ENCODE measurements at places on chromosomes 5 and 9. TPM values are rescaled to one million over a fixed set of nuclear protein-coding genes. Genes with fewer than 3 reads are reported as not detected.

The PCDHGB2 gene
- 0.86 TPM for total RNA-seq

The PCDHB16 gene
- 24.6 TPM for total RNA-seq

The DROSHA gene
- 86.7 TPM for total RNA-seq

The FAM163B gene
- 0.22 TPM for total RNA-seq

The STING1 gene
- total RNA-seq, result 26.8 TPM

The MEIKIN gene
- not detected for total RNA-seq

The NRARP gene
- 9.2 TPM for total RNA-seq

The GLT6D1 gene
- total RNA-seq, result not detected

The NIPAL4 gene
- total RNA-seq, result 0.49 TPM

The ADAMTS6 gene
- 17.3 TPM for total RNA-seq

The GPR151 gene
- not detected for total RNA-seq

The GLRA1 gene
- not detected for total RNA-seq

The SPATA31C1 gene
- total RNA-seq, result 0.29 TPM

The HSPA4 gene
- 111 TPM for total RNA-seq

The ELAVL2 gene
- total RNA-seq, result 1.4 TPM

The C9 gene
- total RNA-seq, result not detected

The MLLT3 gene
- total RNA-seq, result 41.4 TPM

The S1PR3 gene
- 38.3 TPM for total RNA-seq

The C5orf34 gene
- total RNA-seq, result 4.1 TPM

The IGFBPL1 gene
- total RNA-seq, result 0.34 TPM
